ENCODE measurements at places on chromosomes 11 and 22.

DNA sequence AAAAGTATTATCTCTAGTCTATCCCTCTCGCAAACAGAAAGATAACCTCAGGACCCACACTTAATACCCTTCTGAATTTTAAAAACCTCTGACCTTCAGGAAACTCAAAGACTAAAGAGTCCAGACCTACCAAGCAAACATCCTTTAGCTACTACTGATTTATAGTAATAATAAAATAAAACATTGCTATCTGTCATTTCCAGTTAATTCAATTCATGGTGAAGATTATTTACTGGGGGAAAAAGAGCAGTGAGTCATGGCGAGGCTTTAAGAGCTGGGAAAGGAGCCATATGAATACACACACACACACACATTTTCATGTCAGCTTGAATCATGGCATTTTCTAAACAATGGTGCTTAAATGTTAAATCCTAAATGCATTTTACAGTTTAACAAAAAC, 87.1 kb downstream of the FAM76B start:
- peak; percentile 89 for DNase-seq
- no peak overlapping the region for H3K27ac ChIP-seq
- no peak overlapping the region for H3K4me3 ChIP-seq
- peaks cover 5% of the 10 kb centered on the region for H3K4me1 ChIP-seq
- no peaks in the 10 kb centered on the region for H3K27me3 ChIP-seq

DNA sequence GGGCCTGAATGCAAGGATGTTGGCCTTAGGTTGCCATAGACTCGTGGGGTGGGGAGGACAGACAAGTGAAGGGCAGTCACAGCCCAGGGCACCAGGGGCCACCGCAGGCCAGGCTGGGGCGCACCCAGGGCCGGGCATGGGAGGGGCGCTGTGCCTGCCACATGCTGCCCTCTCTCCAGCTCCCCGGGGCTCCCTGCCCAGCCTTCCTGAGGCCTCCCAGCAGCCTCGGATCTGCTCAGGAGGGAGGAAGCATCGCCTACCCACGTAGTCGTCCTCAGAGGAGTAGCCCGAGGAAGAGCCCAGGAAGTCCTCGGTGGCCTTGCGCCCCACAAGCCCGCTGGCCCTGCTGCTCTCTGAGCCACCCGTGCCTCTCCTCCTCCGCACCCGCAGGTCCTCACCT, 5.2 kb downstream of the SUN2 start:
- peaks cover 7% of the 10 kb centered on the region for H3K4me1 ChIP-seq
- H3K27ac ChIP-seq: no peak overlapping the region

GRCh38 chr22:31327806-31328543, 18.2 kb downstream of the PATZ1 start:
- peaks cover 41% of the 10 kb centered on the region for H3K36me3 ChIP-seq
- no peaks in the 10 kb centered on the region for H3K4me1 ChIP-seq
- H3K27ac ChIP-seq: no peak overlapping the region
- no peak for DNase-seq

- no peak overlapping the region for H3K27ac ChIP-seq
- no peaks in the 10 kb centered on the region for H3K4me1 ChIP-seq
- DNase-seq: peak; percentile 77
- H3K4me3 ChIP-seq: no peak overlapping the region
- no peaks in the 10 kb centered on the region for H3K27me3 ChIP-seq
Measured at GRCh38 chr11:45470151-45470793, 184.1 kb upstream of the SYT13 start.

- DNase-seq: no peak
- H3K27ac ChIP-seq: no peak overlapping the region
- H3K4me3 ChIP-seq: peak overlapping the region; percentile 78
Measured at GRCh38 chr22:38203855-38204514, 2.2 kb downstream of the MAFF start.

DNA sequence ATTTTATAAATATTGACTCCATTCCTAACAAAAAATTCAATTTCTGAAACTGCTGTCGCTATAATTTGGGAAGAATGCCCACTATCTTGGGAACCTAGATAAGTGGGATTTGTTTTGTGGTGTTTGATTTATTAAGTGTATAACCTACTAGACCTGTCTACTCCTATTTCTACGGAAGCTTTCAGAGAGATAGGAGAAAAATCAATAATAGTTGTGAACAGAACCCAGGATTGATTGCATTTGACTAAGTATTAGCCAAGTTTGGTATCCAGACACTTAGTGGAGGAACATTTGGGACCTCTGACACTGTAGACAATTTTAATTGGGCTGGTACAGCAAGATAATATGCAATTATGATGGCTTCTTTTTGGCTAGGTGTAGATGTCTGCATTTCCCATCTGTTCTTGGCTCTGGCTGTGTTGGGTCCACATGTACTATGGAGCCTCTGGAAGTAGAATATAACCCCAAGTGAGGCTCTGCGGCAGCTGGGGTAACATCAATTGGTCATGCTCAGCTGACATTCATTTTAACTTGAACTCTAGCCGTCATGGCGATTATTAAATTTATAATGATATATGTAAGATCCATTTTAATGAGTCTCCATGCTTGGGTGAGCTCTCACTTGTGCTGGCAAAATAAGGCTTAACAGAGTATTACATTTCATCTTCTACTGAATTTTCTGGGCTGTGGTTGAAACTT, 111.5 kb upstream of the E2F8 start:
- H3K27me3 ChIP-seq: peaks cover 80% of the 10 kb centered on the region
- DNase-seq: no peak
- no peak overlapping the region for H3K27ac ChIP-seq

DNA sequence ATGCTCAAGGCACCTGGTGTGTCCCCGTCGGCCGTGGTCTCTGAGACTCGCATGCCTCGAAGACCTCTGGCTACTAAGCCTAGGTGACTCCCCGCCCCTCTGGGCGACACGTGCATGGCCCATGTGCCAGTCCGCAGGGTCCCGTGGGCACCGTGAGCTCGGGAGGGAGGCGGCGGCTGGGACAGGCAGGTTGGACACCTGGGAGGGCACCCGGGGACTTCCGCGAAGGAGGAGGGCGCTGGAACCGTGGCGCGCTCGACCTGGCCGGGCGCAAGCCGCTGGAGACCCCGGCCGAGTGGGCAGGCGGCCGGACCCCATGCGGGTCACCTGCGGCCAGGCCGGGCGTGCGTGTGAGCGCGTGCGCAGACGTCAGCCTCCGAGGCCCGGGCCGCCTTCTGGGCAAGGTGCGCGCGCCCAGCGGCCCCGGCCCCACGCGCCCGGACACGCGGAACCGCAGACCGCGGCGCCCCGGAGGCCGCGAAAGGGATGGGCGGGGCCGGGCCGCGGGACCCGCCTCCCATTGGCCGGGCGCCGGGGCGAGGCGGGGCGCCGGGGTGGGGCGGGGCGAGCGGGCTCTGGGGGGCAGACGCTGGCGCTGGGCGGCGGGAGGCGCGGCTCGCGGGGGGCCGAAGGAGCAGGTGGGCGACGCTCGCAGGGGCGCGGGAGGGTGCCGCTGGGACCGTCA, 579 bp upstream of the RASD2 start:
- no peak for DNase-seq
- no peaks in the 10 kb centered on the region for H3K27me3 ChIP-seq
- no peaks in the 10 kb centered on the region for H3K36me3 ChIP-seq

All from lung (tissue), 17 donors.